ENCODE measurements at places on chromosomes 4 and X.

DNA sequence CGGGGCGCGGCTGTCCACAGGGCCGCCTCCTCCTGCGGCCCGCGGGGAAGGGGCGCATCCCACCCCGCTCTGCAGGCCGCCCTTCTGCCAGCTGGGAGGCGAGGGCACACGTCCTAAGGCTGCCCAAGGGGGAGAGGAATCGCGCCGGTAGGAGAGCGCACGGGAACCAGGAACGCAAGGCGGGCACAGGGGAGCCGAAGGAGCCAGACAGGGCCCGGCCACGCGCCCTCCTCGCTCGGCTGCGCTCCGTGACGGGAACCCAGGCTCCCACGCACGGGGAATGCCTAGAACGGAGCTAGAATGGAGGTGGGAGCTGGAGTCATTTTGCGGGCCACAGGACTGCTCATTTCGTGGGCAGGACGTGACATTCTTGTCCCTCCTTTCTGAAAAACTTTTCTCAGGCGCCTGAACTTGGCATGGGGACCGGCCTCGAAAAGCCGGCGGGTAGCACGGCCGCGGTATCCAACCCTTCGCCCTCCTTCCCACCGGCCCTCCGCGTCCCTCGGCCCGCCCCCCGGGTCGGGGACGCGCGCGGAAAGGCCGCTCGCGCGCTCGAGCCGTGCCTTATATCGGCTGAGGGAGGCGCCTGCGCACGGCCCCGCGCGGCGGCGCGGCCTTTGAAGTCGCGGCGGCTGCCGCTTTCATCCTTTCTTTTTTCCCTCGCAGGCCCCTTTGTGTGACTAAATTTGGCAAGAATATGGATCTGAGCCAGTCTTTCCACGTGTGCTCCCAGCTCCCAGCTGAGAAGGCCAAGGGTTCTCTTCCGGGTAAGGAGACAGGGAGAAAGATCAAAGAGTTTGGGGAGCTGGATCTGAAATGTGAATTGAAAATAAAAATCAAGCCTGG lies 4.2 kb upstream of the LEF1 start:
- DNase-seq = peak; percentile 56
- H3K27me3 ChIP-seq = no peaks in the 10 kb centered on the region
- H3K4me1 ChIP-seq = peaks cover 3% of the 10 kb centered on the region
- peak overlapping the region; percentile 69 for H3K27ac ChIP-seq

GRCh38 chr4:40957281-40957680 lies 207.5 kb downstream of the NSUN7 start:
- H3K36me3 ChIP-seq = no peaks in the 10 kb centered on the region
- H3K4me3 ChIP-seq = no peak overlapping the region
- no peaks in the 10 kb centered on the region for H3K4me1 ChIP-seq
- no peak for DNase-seq

- no peak overlapping the region for H3K4me3 ChIP-seq
- no peak for DNase-seq
- no peaks in the 10 kb centered on the region for H3K27me3 ChIP-seq
- H3K27ac ChIP-seq = no peak overlapping the region
These were observed 305.4 kb downstream of the ARAP2 start for GRCh38 chr4:35938936-35939335.

- H3K27ac ChIP-seq = no peak overlapping the region
- H3K36me3 ChIP-seq = no peaks in the 10 kb centered on the region
- H3K27me3 ChIP-seq = no peaks in the 10 kb centered on the region
- no peaks in the 10 kb centered on the region for H3K4me1 ChIP-seq
- H3K4me3 ChIP-seq = no peak overlapping the region
These were observed 92.2 kb downstream of the SLC2A9 start for GRCh38 chr4:9929111-9929510.

DNA sequence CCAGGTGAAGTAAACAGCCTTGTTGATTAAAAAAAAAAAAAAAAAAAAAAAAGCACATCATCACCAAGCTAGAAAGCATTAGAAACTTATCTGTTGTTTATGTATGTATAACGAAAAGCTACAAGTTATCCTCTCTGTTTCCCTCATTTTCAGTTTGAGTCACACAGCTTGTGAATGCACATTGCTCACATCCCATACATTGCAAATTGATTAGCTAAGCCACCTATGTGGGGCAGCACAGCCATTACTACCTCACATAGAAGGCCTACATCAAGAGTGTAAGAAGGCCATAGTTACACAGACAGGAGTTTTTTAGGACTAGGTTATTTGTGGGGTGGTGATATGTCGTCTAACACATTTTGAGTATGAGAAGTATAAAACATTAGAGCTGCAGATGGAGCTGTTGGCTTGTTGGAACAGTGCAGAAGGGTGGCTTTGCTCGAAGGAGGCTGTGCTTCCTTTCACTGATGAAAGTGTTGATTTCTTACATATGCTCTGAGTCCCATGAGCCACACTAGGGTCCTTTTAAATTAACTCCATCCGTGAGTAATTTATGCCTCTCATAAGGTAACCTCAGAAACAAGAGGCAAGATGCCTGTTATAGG lies 431.6 kb downstream of the GABRG1 start:
- no peaks in the 10 kb centered on the region for H3K4me1 ChIP-seq
- H3K27ac ChIP-seq = no peak overlapping the region
- no peaks in the 10 kb centered on the region for H3K36me3 ChIP-seq
- DNase-seq = no peak

DNA sequence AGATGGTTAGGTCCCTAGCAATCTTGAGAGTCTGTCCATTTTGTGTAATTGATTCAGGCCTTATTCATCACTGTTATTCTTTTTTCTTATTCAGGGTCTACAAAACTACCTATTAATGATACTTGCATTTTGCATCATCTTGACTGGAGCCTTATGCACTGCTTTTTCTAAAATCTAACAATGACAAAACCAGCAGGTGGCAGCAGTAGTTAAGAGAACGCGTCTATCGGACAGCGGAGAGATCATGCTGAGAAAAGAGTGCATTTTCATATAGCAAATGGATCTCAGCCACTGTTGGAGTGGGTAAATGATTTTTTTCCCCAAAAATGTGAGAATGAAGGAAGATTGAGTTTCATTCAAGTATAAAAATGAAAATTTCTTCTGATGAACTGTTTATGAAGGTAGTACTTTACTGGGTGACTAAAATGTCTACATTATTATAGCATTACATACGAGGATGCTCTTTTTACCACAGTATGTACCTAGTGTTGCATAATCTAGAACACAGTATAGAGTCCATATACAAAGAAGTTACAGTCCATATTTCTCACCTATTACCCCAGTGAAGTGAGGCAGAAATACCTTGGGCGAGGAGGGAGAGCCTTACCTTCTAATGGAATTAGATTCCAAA lies 43.2 kb downstream of the TMEM144 start:
- H3K4me3 ChIP-seq = no peak overlapping the region
- no peaks in the 10 kb centered on the region for H3K27me3 ChIP-seq
- DNase-seq = no peak
- H3K36me3 ChIP-seq = no peaks in the 10 kb centered on the region
- H3K4me1 ChIP-seq = no peaks in the 10 kb centered on the region

DNA sequence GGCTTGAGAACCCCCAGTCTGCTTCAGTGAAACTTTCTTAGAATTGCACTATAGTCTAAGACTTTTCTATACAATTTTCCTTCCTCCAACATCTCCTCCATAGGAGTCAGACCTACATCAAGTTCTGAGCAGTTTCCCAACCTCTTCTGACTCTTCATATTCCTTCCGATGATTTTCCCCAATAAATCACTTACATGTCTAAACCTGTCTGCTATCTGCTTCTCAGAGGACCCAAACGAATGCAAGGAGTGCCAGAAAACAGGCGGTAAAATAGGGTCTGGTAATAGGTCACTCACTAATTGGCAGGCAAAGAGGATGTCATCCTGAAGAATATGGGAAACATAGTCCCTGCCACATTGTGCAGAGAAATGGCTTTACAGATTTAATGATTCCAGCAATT lies 153.9 kb downstream of the PCDH18 start:
- DNase-seq = no peak
- H3K27ac ChIP-seq = no peak overlapping the region
- no peaks in the 10 kb centered on the region for H3K4me1 ChIP-seq
- H3K36me3 ChIP-seq = no peaks in the 10 kb centered on the region
- no peak overlapping the region for H3K4me3 ChIP-seq

DNA sequence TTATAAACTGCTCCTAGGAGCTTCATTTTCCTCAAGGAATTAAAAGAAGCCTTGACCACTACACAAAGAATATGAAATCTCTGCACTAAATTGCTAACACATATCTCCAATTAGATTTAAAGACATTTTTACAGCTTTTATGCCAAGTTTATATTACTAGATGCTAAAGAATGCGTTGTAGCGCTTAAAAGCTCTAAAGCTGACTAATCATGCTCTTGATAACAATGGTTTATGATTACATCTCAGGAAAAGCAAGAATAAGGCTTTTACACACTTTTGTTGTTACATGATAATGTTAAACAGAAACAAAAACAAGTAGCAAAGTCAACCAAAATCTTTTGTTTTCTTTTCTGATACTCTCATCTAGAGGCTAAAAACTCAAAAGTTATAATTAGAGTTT lies 44.7 kb downstream of the SLC10A7 start:
- no peak for DNase-seq
- no peak overlapping the region for H3K27ac ChIP-seq
- H3K4me1 ChIP-seq = no peaks in the 10 kb centered on the region

GRCh38 chrX:119095936-119096335 lies 23.1 kb downstream of the CT47C1 start:
- H3K27me3 ChIP-seq = no peaks in the 10 kb centered on the region
- no peak overlapping the region for H3K27ac ChIP-seq
- H3K4me3 ChIP-seq = no peak overlapping the region
- no peaks in the 10 kb centered on the region for H3K4me1 ChIP-seq
- H3K36me3 ChIP-seq = no peaks in the 10 kb centered on the region

DNA sequence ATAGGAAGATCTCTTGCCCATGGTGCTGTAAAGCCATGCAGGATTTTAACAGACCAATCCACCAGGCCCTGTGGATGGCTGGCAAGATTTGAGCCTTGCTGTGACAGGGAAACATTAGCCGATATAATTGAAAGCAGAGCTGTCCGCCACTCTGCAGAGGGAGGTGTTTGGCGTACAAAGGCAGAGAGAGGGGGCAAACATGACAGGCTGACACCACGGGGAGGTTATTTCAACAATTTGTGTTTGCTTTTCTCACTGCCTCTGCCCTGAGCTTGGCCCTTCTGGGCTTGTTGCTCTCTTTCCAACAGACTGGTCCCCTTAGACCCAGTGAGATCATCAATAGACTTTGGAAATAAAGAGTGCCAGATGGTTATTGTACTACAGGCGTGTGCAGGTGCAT lies 59.4 kb downstream of the CLNK start:
- H3K27me3 ChIP-seq = no peaks in the 10 kb centered on the region
- H3K4me1 ChIP-seq = no peaks in the 10 kb centered on the region
- DNase-seq = no peak
- no peak overlapping the region for H3K27ac ChIP-seq

GRCh38 chrX:20542072-20542471 lies 275.4 kb upstream of the RPS6KA3 start:
- no peaks in the 10 kb centered on the region for H3K36me3 ChIP-seq
- H3K4me1 ChIP-seq = no peaks in the 10 kb centered on the region
- DNase-seq = no peak
- H3K27me3 ChIP-seq = no peaks in the 10 kb centered on the region
- H3K4me3 ChIP-seq = no peak overlapping the region

DNA sequence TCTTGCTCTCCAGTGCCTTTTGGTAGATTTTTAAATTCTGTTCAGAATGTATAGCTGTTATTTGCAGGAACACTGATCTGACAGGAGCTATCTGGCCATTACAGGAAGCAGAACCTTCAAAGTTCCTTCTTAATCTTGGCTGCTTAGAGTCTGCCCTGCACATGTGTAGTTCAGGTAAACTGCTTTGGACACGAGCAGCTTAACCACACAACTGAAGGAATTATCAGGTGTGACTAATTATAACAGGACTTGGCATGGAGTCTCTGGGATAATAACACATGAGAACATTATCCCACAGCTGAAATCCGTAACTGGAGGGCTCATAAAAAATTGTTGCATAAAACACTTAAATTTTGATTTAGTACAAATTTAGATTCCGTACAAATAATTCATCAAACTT lies 11.6 kb upstream of the ING2 start:
- no peaks in the 10 kb centered on the region for H3K36me3 ChIP-seq
- DNase-seq = no peak
- no peak overlapping the region for H3K4me3 ChIP-seq
- H3K4me1 ChIP-seq = no peaks in the 10 kb centered on the region
- no peak overlapping the region for H3K27ac ChIP-seq

GRCh38 chr4:112214390-112215264 lies 17.0 kb upstream of the AP1AR start:
- no peak overlapping the region for H3K4me3 ChIP-seq
- no peaks in the 10 kb centered on the region for H3K36me3 ChIP-seq
- H3K27me3 ChIP-seq = no peaks in the 10 kb centered on the region
- H3K27ac ChIP-seq = no peak overlapping the region

DNA sequence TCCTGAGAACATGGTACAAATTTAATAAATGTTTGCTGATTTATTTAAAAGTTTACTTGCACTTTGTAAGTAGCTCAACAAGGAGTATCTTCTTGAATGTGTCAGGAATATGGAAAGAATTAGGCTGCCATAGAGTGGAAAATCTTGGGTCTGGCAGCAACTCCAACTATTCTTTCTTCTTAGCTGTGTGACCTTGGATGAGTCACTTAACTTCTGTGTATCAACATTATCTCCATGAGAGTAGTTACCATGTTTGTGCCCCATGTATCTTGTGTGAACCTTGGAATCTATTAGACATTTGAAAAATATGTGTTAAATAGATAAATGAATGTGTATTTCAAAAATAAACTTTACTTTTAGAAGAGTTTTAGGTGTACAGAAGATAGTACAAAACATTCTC lies 348.8 kb downstream of the GBA3 start:
- no peaks in the 10 kb centered on the region for H3K36me3 ChIP-seq
- no peak for DNase-seq
- H3K4me1 ChIP-seq = no peaks in the 10 kb centered on the region
- H3K27me3 ChIP-seq = no peaks in the 10 kb centered on the region
- no peak overlapping the region for H3K27ac ChIP-seq
- H3K4me3 ChIP-seq = no peak overlapping the region

GRCh38 chrX:109952985-109953905 lies 49.7 kb upstream of the TMEM164 start:
- DNase-seq = no peak
- H3K4me1 ChIP-seq = no peaks in the 10 kb centered on the region
- H3K36me3 ChIP-seq = no peaks in the 10 kb centered on the region
- H3K4me3 ChIP-seq = no peak overlapping the region
- H3K27ac ChIP-seq = no peak overlapping the region
- H3K27me3 ChIP-seq = no peaks in the 10 kb centered on the region

GRCh38 chr4:8478801-8479744 lies 38.5 kb downstream of the TRMT44 start:
- no peak for DNase-seq
- peaks cover 16% of the 10 kb centered on the region for H3K36me3 ChIP-seq
- H3K27ac ChIP-seq = no peak overlapping the region
- H3K27me3 ChIP-seq = no peaks in the 10 kb centered on the region
- H3K4me3 ChIP-seq = no peak overlapping the region

GRCh38 chrX:24946369-24946768 lies 69.4 kb downstream of the ARX start:
- no peaks in the 10 kb centered on the region for H3K36me3 ChIP-seq
- no peaks in the 10 kb centered on the region for H3K27me3 ChIP-seq
- no peaks in the 10 kb centered on the region for H3K4me1 ChIP-seq
- DNase-seq = no peak

Data from Peyer's patch (tissue), 4 donors.